Daoy (cell line): ENCODE measurements at places on chromosomes 7 and 10. TPM values are rescaled to one million over a fixed set of nuclear protein-coding genes. Genes with fewer than 3 reads are reported as not detected.

The CYP2C19 gene
- total RNA-seq = not detected in 2 replicates

- no peak for DNase-seq
These were observed at the start of gene GJD4 for GRCh38 chr10:35605191-35605590. Gene GJD4, plus strand, starts transcription at chr10:35605341. Its CDS starts 227 bp downstream, at chr10:35605568.

DNA sequence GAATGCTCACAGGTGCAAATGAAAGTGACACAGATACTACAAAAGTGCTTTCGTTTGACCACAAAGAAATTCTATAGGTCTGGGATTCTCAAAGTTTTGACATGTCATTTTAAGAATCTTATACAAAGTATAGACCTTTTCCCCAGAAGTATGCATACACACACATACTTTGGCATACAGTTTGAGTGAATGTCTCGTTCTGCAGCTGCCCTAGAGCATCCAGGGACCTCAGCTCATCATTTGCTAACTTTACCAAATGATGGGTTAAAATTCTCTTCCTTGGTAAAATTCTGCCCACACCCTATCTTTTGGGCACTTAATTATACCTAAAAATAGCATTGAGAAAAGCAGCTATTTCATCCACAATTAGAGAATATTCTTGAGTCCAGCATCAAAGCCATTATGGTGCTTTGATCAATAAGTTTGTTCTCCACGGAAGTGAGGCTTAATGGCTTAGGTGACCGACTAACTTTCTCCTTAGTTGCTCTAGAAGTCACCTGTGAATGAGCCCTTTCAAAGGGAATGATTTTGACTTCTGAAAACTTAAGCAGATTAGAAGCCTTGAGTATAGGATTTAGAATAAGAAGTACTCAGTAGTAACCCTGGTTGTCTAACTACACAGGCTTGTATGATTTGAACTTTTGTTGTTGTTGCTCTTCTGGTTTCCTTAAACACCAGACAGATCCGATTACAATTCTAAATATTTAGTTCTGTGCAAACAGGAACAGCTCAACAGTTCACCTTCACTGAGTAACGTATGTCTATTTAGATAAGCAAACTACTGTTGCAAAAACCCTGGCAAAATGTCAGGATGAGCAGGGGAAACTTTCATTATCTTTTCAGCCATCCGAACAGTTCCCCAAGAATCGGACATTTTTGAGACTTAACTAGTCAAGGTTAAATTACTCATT, 70.6 kb downstream of the CNNM2 start:
- no peak for DNase-seq

- no peak for DNase-seq
These were observed 94.2 kb downstream of the INSYN2A start for GRCh38 chr10:127102176-127102575.

DNA sequence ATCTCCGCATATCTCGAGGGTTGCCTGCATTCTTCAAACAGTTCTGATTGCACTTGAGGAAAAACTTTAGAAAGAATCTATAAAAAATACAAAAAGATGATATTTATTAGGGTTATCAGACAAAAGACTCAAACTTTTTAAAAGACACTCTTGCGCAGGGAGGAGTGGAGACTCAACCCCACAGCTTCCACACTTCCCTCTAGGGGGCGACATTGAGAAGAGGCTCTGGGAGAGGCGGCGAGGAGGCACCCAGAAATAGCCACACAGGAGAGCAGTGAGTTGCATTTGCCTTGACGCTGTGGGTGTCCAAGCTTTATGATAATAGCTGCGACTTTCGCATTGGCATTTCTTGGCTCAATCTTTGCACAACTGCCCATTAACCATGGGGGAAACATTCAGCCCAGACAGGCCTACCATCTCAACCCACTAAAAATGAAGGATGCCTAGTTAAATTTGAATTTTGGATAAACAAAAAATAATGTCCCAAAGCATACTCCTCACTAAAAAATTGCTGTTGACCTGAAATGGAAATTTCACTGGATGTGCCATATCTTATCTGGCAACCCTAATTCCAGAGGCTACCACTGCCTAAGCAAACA, 86.2 kb downstream of the EBF3 start:
- peak; percentile 41 for DNase-seq
